ENCODE measurements at places on chromosomes 7 and 10. TPM values are rescaled to one million over a fixed set of nuclear protein-coding genes. Genes with fewer than 3 reads are reported as not detected.

DNA sequence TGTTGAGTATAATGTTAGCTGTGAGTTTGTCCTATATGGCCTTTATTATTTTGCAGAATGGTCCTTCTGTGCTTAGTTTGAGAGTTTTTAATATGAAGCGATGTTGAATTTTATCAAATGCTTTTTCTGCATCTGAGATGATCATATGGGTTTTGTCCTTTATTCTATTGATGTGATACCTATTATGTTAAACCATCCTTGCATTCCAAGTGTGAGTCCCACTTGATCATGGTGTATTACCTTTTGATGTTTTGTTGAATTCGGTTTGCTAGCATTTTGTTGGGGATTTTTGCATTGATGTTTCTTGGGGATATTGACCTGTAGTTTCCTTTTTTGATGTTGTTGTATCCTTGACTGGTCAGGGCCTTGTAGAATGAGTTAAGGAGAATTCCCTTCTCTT, 166.4 kb downstream of the MLLT10 start:
- no peak for DNase-seq

Gene SEPTIN14
- not detected for total RNA-seq

Gene TFEC
- 5.6 TPM for total RNA-seq

Gene CFAP46
- total RNA-seq: 0.16 TPM

Gene GIMAP7
- total RNA-seq: 9.4 TPM

- DNase-seq: no peak
Measured at GRCh38 chr7:96778263-96778662, 68.6 kb upstream of the SEM1 start.

GRCh38 chr7:47453093-47454061, 128.5 kb downstream of the TNS3 start:
- peak; percentile 71 for DNase-seq

Gene FAM25C
- total RNA-seq: not detected

DNA sequence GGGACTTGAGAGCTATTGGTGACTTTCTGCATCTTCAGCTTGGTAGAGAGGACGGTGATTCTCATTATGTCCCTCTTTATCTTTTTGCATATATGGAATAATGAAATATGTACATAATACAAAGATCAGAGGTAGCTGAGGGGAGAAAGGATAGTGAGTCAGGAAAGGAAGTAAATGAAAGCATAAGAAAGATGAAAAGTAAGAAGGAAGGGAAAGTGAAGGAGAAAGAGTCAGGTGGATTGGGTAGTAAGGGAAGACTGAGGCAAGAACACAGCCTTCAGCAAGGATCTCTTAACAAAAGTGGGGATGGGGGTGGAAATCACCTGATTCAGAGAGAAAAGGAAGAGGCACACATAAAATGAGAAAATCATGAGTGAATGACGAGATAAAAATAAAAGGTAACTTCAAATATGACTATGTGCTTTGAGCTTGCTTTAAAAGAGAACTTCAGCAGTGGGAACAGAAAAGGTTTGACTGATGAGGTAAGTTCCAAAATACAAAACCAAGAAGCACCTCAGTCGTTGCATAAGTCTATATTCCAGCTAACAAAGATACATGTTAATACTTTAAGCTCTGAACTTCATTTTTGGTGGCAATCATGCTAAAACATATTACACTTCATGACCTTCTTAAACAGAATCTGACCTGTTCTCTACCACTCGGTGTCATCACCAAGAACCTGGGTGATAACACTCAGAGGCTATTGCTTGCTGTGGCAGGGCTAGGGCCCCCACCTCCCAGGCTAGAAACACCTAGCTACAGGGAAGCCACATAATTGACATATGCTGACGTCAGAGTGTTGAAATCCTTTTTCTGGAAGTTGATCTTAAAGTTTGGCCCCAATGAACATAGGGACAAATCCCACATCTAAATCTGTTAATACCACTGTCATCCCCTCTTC, 32.9 kb downstream of the NRCAM start:
- no peak for DNase-seq

GRCh38 chr7:79980376-79980775, 154.3 kb upstream of the GNAI1 start:
- DNase-seq: no peak

- DNase-seq: no peak
Measured at GRCh38 chr7:17741426-17741825, 198.9 kb downstream of the SNX13 start.

DNA sequence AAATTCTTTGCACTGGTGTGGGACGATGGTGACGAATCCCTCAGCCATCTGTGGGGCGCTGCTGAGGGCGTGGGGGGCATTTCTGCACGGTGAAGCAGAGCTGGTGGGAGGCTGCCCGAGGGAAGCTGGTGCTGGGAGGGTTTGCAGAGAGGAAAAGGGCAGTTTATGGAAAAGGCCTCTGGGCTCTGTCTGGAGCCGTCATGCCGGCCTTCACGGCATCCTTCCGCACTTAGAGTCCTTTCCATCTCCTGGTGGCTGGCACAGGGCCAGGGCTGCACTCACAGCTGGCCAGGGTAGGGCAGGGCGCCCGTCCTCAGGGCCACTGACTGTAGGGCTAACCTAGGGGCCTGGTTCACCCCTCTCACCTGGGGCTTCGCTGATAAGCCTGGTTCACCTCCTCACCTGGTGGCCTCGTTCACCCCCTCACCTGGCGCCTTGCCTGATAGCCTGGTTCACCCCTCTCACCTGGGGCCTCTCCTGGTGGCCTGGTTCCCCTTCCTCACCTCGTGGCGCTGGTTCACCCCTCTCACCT, 598 bp upstream of the AMZ1 start:
- no peak for DNase-seq

Gene PLA2G12B
- total RNA-seq: not detected

DNA sequence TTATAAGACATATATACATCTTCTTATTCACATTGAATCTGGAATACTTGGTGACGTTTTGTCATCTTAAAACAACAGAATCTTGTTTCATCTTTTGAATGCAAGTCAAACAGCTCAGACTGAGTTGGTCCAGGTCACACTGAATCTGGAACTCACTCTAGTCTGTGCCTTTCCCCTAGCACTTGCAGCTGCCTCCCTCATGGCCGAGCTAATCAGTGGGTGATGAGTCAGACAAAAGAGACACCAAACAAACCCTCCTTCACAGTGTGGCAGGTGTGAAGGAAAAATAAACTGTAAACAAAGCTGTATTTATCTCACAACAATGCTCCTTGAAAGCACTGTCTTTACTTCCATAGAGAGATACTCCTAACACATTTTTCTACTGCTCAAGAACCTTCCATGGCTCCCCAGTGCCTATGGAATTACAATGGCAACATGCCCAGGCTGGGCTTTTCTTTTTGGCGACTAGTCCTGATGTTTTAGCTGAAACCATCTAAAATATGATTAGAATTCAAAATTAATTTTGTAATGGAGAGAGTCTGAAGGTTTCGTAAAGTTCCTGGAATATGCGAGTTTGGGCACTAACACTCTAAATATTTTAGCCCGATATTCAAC, 140.0 kb downstream of the ZNF365 start:
- no peak for DNase-seq

DNA sequence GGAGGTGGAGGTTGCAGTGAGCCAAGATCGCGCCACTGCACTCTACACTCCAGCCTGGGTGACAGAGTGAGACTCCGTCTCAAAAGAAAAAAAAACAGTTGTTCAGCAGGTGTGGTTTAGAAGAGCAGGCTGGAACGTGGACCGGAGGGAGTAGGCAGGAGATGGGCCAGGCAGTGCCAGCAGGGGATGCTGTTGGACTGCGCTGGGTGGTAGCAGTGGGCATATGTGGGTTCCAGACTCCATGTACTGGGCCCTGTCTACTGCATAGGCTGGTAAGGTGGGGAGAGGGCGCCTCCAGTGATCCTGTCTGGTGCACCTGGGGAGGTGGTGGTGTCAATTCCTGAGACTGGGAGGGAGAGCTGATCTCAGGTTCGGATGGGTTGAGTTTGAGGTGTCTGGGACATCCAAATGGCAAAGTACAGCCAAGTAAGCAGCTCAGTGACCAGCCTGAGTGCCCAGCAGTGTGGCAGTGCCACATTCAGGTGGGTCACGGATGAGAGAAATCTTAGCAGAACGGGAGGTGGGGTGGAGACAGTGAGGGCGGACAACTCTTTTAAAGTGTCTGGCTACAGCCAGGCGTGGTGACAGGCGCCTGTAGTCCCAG, 25.9 kb downstream of the SFXN4 start:
- DNase-seq: no peak

DNA sequence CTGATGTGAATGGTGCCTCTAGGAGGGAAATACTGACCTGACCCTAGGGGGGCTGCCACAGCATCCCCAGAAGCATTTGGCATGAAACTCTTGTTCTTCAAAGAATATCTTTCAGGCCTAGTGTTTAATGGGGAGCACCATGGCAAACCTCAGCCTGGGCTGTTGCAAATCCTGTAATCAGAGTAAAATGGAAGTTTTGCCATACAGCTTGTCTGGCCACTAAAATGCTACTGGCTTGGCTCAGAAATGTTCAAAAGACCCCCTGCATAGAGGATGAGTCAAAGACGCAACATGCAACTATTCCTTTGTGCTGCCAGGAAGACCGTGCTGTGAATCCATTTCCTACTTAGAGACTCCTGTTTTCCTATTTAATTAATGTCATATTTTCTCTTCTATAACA, 26.7 kb downstream of the HECW1 start:
- DNase-seq: no peak

DNA sequence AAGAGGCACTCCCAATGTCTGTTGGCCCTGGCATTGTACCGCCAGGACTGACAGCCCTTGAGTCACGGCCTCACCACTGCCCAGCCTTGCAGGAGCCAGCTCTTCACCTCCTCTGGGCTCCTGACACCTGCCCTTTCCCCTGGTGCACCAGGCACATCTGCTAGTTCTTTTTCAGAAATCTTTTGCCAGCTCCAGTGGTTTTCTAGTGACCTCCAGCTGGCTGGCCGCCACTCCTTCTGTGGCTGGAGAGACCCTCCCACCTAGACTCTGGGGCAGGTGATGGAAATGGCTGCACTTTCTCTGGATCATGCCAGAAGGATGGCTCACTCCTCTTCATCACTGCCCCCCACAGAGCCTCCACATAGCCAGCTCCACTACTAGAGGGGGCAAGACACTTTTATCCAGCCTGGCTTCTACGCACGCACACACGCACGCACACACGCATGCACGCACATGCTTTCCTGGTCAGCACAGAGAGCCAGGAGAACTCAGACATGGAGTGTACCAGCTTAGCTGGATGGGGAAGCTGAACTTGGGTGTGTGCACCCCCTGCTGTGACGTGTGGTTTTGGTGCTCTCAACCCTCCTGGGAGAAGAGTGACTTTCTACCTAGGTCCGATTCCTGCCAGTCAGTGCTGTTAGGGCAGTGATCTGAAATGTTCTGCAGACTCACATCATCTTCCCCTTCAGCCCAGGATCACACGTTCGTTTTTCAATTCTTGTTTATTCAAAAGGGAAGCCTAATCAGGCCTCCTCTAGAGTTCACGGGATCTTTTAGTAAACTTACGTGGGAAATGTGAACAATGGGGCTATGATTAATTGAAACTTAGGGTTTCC, 222.0 kb downstream of the PRPF18 start:
- no peak for DNase-seq

DNA sequence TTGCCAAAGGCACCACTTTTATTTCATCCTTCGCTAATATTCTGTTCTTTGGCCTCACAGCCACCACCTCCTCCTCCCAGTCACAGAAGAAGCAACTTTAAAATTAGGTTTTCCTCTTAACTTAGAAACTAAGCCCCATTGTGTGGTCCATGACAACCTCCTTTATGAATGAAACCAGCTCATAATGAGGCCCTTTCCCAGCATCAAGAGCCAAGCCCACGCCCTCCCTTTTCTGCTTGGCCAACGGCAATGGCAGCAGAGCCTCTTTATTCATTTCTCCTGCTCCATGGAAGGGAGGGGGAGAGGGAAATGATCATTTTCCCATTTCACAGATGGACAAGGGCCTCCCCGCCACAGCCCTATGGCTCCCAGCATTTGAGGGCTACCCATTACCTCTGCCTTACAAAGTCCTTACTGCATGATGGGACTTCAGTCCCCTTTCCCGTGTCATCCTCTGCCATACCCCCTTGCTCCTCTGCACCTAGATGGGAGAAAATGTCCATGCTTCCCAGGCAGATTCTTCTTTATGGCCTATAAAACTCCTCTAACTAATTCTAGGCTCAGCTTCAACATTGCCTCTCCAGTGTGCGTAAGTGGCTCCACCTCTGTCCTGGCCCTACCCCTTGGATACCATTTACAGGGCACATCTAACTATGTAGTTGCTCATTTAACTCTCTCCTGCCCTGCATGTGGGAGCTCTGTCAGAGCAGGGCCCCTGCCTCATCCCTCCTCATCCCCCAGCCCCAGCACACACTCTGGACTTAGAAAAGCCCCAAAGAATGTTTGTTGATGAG, 475.5 kb downstream of the RPS24 start:
- no peak for DNase-seq

Gene ABCB4
- 0.33 TPM for total RNA-seq

DNA sequence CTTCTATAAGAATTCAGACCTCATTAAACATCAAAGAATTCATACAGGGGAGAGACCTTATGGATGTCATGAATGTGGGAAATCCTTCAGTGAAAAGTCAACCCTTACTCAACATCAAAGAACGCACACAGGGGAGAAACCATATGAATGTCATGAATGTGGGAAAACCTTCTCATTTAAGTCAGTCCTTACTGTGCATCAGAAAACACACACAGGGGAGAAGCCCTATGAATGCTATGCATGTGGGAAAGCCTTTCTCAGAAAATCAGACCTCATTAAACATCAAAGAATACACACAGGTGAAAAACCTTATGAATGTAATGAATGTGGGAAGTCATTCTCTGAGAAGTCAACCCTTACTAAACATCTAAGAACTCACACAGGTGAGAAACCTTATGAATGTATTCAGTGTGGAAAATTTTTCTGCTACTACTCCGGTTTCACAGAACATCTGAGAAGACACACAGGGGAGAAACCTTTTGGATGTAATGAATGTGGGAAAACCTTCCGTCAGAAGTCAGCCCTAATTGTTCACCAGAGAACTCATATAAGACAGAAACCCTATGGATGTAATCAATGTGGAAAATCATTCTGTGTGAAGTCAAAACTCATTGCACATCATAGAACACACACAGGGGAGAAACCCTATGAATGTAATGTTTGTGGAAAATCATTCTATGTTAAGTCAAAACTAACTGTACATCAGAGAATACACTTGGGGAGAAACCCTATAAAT, 24.1 kb downstream of the ZNF37A start:
- DNase-seq: no peak

GRCh38 chr7:106163257-106163656, 51.1 kb upstream of the SYPL1 start:
- no peak for DNase-seq

- no peak for DNase-seq
Measured at GRCh38 chr10:46330894-46331293, 44.1 kb downstream of the ANTXRL start.

DNA sequence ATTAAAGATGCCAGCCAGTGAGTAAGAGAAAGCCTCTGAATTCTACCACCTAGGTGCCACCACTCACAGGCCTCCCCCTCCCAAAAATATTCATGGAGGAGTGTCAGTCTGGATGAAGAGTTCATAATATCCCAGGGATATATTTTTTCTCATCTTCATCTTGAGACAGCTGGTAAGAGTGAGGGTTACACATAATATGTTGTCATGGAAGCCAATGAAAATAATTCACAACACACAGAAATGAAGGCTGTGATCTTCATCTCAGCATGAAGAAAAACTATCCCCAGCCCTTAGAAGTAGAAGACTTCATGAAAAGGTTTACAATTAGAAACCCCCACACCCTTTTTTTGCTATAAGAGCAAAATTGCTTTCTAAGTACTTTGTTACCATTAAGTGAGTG, 175.6 kb downstream of the DNAH11 start:
- DNase-seq: no peak

- no peak for DNase-seq
Measured at GRCh38 chr10:92766451-92766850, 76.7 kb downstream of the HHEX start.

Gene SLC13A1
- not detected for total RNA-seq

- no peak for DNase-seq
Measured at GRCh38 chr7:113831556-113831955, 87.3 kb downstream of the PPP1R3A start.

All from breast epithelium (tissue), 4 donors.